ENCODE measurements at places on chromosomes 2 and 18. TPM values are rescaled to one million over a fixed set of nuclear protein-coding genes. Genes with fewer than 3 reads are reported as not detected.

The EFR3B gene
- 10.7 TPM for total RNA-seq

The RAMP1 gene
- 11.1 TPM for total RNA-seq

The PAX8 gene
- 1.6 TPM for total RNA-seq

The CRACDL gene
- 33.3 TPM for total RNA-seq

The TEKT4 gene
- not detected for total RNA-seq

The CRYBA2 gene
- not detected for total RNA-seq

The NEU4 gene
- total RNA-seq, result 0.23 TPM

The RAB27B gene
- 22.2 TPM for total RNA-seq

The ALPG gene
- 0.49 TPM for total RNA-seq

The AP1S3 gene
- total RNA-seq, result 16.8 TPM

Data from upper lobe of right lung (tissue), 1 donor.